ENCODE measurements at places on chromosomes 6 and 20.

DNA sequence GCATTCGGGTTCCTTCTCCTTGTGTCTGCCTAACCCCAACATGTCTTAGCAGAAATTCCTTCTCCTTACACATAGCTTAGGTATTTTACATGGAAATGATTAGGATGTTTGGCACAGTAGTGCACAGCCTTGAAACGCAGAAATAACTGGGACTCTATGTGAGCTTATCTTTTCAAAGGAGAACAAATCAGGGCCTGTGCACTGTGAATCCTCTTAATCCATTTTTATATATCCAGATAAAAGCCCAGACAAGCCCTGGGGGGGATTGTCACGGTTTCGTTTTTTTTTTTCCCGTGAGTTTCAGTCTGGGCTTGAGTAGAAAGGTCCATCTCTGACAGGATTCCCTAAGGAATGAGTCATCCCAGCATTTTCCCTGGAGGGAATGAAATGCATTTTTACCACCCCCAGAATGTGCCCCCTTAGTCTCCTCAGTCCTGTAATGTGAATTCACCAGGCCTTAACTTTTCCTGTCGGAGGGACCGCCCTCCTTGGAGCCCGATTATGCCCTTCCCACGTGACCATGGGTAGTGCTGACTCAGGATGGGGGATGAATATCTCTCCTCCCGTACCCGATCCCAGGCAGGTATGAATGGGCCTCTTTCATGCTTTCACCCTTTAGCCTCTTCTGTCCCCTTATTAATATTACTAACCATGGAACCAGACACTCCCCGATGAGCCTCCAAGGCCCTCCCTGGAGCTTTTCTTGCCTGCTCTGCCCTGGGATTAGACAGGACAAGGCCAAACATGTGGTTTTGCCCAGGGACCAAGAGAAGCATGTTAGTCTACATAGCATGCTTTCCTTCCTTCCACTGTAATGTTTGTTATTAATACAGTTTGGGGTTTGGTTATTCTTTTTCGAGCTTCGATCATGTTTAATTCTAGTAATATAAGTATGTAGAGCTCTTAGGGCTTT lies 23.9 kb upstream of the NAA20 start:
- no peak for DNase-seq

GRCh38 chr20:38208523-38208922 lies 43.5 kb upstream of the TGM2 start:
- DNase-seq = no peak

DNA sequence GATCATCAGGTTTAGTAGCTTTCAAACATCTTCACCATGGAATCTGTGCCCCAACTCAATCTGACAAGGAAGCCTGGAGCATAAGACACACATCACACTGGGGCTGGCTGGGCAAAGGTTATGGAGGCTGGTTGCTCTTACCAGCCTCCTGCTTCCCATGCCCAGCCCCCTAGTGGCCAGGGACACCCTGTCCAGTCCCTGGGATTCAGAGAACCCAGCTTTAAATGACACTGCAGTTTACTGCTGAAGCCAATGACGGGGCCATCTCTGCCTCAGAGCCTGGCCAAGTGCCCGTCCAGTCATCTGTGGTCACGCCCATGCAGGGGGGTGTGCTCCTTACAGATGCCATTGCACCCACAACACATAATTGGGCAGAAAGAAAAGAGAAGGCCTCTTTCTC lies 272.9 kb downstream of the SMOC2 start:
- DNase-seq = peak; percentile 55

DNA sequence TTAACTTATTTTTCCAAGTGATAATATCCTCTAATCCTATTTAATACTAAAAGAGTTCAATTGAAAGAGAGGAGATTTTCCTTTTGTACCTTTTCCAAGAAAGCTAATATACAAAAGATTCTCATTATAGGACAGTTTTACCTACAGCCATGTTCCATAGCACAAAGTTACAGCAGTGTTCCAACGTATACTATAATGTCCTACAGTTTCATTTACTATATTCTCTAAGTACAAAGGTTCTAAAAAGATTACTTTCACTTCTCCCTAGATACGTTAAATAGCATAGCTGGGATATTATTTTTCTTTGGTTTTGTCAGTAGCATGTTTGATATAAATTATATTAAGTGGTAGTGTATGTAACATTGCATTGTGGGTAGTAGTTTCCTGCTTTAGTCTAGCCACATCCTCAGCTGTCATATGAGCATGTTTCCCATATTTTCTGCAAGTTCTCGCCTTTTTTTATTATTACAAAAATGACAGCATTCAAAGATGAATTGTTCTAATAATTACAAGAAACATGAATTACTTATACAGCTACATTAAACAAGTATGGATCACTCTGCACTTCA lies 4.4 kb upstream of the RUNX2 start:
- DNase-seq = no peak

DNA sequence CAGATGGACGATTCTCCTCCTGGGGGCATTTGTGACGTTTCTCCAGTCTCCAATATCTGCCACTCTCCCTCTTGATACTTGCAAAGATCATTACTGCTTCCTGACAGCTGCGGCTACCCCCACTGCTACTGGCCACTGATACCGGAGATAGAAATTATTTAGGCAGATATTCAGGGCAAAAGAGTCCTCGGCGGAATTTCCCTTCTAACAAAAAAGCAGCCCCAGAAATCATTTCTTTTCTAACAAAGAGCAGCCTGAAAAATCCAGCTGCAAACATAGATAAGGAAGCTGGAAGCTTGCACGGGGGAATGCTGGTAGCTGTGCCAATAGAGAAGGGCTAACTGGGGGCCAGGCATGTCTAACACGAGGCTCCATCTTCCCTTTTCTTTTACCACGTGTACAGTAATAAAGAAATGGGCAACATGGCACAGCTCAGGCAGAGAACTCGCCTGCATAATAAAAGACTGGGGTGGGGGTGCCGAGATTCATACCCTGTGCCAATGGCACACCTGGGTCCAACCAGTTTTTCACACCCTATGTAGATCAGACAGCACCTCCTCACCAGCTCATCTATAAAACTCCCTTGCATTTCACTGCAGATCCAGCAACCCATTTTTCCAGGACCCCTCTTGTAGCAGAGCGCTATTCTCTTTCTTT lies 6.1 kb downstream of the TP53RK start:
- DNase-seq = no peak

DNA sequence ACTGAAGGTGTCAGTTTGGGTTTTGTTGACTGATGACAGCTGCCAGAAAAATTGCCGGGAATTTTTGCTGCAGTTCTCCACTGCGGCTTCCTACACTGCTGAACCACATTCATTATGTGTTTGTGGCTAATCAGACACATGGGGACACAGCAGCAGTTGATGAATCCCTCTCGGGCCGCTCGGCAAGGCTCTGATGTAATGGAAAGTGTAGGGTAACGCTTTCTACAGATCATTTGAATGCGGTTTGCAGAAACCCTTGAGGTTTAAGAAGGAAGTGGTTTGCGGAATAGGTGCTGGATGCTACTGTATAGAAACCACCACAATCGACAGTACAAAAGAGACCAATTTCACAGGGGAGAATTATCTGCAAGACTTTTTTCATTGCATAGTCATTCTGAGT lies 138.7 kb upstream of the SASH1 start:
- no peak for DNase-seq
